Left ventricle myocardium inferior (tissue), 1 donor: ENCODE measurements at places on chromosomes 3 and 15. TPM values are rescaled to one million over a fixed set of nuclear protein-coding genes. Genes with fewer than 3 reads are reported as not detected.

ZNF774 gene
- total RNA-seq: 4.7 TPM

CHRD gene
- total RNA-seq: 6.5 TPM

RTP1 gene
- total RNA-seq: not detected

RGMA gene
- total RNA-seq: 16.9 TPM

LRRK1 gene
- total RNA-seq: 3.0 TPM

PLA2G4F gene
- 2.1 TPM for total RNA-seq

PCOLCE2 gene
- total RNA-seq: 74.3 TPM

HTR3E gene
- total RNA-seq: not detected

GASK1A gene
- total RNA-seq: 1.6 TPM

PLCH1 gene
- total RNA-seq: 0.85 TPM

GPR160 gene
- total RNA-seq: 0.99 TPM

OXTR gene
- total RNA-seq: 0.14 TPM

SH3GL3 gene
- not detected for total RNA-seq

RAB7A gene
- 242 TPM for total RNA-seq

FBXO40 gene
- 245 TPM for total RNA-seq

CPNE9 gene
- total RNA-seq: 0.16 TPM

ASB14 gene
- 23.3 TPM for total RNA-seq

CPLX3 gene
- 1.2 TPM for total RNA-seq

GOLGA6L9 gene
- total RNA-seq: 0.99 TPM

UNC45A gene
- total RNA-seq: 21.9 TPM

PLOD2 gene
- total RNA-seq: 21.1 TPM

NEIL1 gene
- 8.2 TPM for total RNA-seq

FETUB gene
- not detected for total RNA-seq
